ENCODE measurements at places on chromosomes 3 and 15. TPM values are rescaled to one million over a fixed set of nuclear protein-coding genes. Genes with fewer than 3 reads are reported as not detected.

Gene FBLN2
- total RNA-seq: 547 TPM

Gene PCOLCE2
- 586 TPM for total RNA-seq

Gene LIPH
- total RNA-seq: 0.87 TPM

Gene GOLGA8K
- total RNA-seq: 0.31 TPM

Gene ZNF80
- total RNA-seq: not detected

Gene GPR87
- total RNA-seq: not detected

Gene SPINT1
- 0.26 TPM for total RNA-seq

Gene OR5H6
- not detected for total RNA-seq
